Panc1 (cell line): ENCODE measurements at places on chromosomes 5 and 9. TPM values are rescaled to one million over a fixed set of nuclear protein-coding genes. Genes with fewer than 3 reads are reported as not detected.

Gene BARHL1
- not detected for total RNA-seq

Gene ACO1
- 49.3 TPM for total RNA-seq

Gene SLC4A9
- total RNA-seq, result not detected

Gene SAXO1
- not detected for total RNA-seq
